ENCODE measurements at places on chromosomes 13 and 19. TPM values are rescaled to one million over a fixed set of nuclear protein-coding genes. Genes with fewer than 3 reads are reported as not detected.

DNA sequence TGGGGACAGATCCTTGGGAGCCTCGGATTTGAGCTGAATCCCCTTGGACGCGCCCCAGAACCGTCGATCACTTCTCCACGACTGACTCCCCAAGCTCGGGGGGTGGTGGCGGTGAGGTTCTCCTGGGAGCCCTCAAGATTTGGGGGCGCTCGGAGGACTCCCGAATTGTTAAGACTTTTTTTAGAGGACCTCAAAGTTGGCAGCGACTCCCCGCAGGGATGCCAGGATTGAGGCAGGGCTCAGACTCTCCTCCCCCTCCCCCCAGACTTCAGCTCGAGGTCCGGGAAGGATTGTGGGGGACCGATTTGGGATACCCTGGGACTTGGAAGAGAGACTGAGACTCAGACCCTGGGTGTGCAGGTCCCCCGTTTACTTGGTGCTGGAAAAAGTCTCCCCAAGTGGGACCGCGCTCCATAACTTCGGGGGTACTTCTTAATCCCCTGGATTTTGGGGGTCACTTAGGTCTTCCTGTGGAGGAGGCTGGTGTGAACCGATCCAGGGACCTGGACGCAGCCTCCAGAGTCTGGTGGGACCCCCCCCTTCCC lies 665 bp downstream of the VASP start:
- no peak for DNase-seq

- no peak for DNase-seq
Measured at GRCh38 chr19:36528921-36529518, 949 bp upstream of the ZNF260 start.

DNA sequence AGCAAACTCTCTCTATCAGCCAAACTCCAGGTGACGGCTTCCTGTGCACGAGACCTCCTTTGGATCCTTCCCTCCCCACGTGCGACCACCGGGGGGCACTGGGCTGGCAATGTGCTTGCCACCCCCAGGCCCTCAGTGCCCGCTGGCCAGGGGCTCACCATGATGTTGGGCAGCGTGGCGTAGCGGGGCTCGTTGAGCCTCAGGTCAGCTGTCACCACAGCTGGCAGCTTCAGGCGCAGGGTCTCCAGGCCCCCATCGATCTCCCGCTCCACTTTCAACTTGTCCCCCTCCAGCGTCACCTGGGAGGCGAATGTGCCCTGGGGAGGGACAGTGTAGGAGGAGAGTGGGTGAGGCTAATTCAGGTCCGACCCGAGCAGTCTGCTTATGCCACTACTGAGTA lies 4.8 kb upstream of the VSIG10L start:
- DNase-seq: no peak

DNA sequence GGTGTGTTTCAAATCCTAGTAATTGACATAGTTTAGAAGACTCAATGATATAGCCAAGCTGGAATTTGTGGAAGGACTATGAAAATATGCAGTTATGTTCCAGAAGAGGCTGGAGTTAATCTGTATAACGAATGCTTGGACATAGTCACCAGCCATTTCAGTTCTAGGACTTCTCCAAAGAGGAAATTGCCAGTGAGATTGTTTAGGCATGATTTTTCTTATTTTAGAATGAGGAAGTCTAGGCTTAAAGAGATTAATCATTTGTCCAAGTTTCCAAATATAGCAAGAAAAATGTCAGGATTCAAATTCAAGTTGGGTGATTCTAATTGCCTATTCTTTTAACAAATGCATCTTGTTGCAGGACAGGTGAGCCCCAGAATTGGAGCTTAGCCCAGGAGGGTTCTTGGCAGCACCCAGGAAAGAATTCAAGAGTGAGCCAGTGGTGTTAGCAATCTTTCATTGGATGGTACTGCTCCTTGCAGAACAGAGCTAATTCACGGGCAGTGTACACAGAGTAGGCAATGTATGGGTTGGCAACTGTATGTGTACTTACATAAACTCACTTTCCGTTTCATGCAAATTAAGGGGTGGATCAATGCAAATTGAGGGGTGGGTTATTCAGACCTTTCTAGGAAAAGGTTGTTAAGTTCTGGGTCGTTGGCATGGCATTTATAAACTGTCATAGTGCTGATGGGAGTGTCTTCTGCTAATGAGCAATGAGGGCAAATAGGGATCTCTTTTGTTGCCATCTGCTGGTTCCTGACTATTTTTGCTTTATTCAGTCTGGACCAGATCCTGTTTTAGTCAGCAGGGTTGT lies 763.1 kb upstream of the SLITRK1 start:
- DNase-seq: peak; percentile 53

- DNase-seq: no peak
Measured at GRCh38 chr13:43284162-43284561, 260.8 kb downstream of the DNAJC15 start.

GRCh38 chr19:40378509-40378908 lies 11.5 kb downstream of the HIPK4 start:
- DNase-seq: no peak

- DNase-seq: no peak
Measured at GRCh38 chr19:18780631-18781030, 10.5 kb downstream of the COMP start.

- no peak for DNase-seq
Measured at GRCh38 chr19:7722231-7722651, 9.7 kb downstream of the CLEC4G start.

DNA sequence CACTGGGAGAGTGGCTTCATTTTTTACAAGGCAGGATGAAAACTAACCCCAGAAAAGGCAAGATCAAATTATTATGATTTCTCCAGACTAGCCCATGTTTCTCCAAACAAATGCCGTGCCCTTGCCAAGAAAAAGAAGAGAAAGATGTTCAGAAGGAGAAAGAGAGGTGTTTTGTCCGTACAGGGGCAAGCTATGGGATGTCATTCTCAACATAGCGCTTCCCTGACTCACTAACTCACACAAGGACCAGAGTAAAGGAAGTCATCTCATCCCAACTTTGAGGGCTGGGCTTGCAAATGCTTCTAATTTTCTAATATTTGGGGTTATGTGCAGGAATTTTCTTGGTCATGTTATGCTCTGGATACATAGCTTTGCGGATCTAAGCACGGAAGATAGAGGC lies 224.2 kb upstream of the MAB21L1 start:
- no peak for DNase-seq

- DNase-seq: no peak
Measured at GRCh38 chr13:98175043-98175442, 2.0 kb downstream of the RNF113B start.

- peak; percentile 46 for DNase-seq
Measured at GRCh38 chr13:100887729-100888151, 213.1 kb upstream of the TMTC4 start.

The NPHS1 gene
- 0.88 TPM for total RNA-seq

The C19orf33 gene
- total RNA-seq: 165 TPM

The FBXO17 gene
- 142 TPM for total RNA-seq

The LRRC8E gene
- 14.7 TPM for total RNA-seq

The WDR88 gene
- total RNA-seq: not detected

The SHISA7 gene
- not detected for total RNA-seq

The PBX4 gene
- 1.9 TPM for total RNA-seq

The LILRA6 gene
- total RNA-seq: not detected

The CILP2 gene
- total RNA-seq: 0.20 TPM

The NOTCH3 gene
- 0.38 TPM for total RNA-seq

The URAD gene
- total RNA-seq: not detected

The ARMC6 gene
- 99.9 TPM for total RNA-seq

The FBN3 gene
- total RNA-seq: not detected

The TMEM221 gene
- not detected for total RNA-seq
